ENCODE measurements at places on chromosomes 5 and 9.

- no peak for DNase-seq
These were observed 8.1 kb upstream of the OMD start for GRCh38 chr9:92432350-92432749.

- DNase-seq, result no peak
These were observed 169.8 kb downstream of the DRD1 start for GRCh38 chr5:175274171-175274570.

- DNase-seq, result no peak
These were observed 62.3 kb downstream of the GDNF start for GRCh38 chr5:37777432-37778130.

DNA sequence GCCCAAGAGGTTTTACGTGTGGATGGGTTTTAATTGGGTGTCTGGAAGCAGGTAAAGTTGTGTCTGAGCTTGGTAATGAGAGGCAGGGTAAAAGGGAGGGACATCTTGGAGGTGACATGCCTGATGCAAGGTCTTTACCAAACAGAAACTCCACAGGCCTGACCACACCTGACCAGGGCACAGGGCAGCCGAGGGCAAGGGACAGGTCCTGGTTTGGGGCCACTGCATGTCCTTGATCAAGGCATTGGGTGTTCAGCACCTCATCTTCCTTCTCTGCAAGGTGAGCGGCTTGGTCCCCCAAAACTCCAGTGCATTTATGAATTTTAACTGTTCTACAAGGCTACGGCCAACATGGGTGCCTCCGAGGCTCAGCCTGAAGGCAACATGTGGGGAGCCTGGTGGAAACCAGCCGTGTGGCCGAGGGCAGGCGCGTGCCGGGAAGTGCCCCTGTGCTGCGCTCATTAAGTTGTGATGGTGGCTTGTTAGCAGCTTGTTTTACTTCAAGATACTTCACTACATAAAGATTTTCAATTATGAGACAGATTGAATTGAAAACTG, 30.7 kb upstream of the LPCAT1 start:
- no peak for DNase-seq

- DNase-seq, result no peak
These were observed 333.5 kb upstream of the ACTBL2 start for GRCh38 chr5:57816108-57816507.

GRCh38 chr5:119570910-119571309, 58.4 kb upstream of the FAM170A start:
- no peak for DNase-seq

- no peak for DNase-seq
These were observed 635.9 kb downstream of the TLE1 start for GRCh38 chr9:81053298-81054025.

GRCh38 chr5:67731886-67732285, 483.7 kb upstream of the PIK3R1 start:
- DNase-seq, result no peak

DNA sequence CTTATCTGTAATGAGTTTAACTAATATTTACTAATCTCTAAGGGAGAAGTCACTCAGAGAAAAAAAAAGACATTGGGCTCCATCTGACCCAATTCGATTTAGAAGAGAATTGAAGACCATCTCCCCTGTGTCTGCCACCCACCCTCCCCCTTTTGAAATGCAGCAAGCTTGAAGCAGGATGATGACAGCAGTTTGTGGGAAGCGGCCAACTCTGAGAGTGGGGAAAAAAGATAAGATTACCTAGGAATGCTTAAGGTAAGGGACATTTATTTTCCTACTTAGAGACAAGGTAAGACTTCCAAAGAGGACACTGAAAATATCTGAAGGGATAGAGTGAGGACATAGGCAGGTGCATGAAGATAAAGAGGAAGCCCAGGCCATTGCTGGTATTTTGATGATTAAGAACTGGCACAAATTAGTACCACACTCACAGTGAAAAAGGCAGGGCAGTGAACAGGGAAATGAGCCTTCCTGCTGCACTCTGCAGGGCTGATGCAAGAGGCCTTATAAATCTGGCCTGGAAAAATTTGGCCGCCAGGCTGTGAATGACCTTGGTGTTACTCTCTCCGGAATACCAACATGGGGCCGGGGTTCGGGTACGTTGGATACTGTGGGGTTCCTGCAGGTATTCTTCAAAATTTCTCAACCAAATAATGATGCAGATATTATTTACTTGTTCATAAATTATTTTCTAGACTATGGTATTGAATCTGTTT, 42.3 kb downstream of the HTR1A start:
- DNase-seq, result no peak

DNA sequence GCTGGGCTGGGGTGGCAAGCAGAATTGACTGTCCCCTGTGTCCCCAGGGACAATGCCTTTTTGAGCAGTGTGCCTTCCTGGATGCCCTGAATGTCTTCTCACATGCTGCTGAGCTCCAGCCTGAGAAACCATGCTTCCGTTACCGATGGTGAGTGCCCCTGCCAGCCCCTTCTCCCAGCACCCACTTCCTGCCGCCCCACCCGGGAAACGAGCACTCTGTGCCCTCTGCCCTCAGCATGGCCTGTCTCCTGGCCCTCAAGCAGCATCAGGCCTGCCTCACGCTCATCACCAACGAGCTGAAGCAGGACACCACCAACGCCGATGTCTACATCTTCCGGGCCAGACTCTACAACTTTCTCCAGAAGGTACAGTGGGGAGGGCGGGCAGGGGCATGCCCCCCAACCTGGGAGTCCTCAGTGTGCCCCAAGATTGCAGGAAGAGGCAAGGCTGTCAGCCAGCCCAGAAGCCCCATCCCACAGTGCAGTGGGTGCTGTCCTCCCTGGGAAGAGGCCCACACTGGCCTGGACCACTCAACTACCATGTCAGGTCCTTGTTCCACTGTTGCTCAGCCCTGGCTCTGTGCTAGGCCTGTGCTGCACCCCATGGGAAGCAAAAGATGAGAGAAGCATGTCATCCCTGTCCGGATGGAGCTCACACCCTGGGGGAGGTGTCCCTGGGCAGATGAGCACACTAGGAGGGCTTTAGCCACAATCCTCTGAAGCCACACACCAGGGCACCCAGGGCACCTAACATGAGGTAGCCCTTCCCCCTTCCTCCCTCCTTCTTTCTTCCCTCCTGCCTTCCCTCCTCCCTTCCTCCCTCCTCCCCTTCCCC, 4.4 kb downstream of the TTC16 start:
- DNase-seq, result no peak

- no peak for DNase-seq
These were observed 12.6 kb upstream of the SPARC start for GRCh38 chr5:151699071-151699901.

DNA sequence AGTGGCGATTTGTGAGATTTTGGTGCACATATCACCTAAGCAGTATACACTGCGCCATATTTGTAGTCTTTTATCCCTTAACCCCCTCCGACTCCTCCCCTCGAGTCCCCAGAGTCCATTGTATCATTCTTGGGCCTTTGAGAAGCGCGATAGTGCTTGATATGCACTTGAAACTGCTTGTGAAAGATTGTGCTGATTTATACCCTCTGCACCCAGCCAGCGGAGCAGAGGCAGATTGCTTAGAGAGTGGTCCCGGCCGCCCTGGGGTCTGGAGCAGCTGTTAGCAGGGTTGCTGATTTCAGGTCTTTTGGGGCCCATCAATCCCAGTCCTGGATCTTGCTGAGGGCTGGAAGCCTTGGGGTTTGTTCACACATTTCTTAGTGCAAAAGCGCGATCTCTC, 13.0 kb upstream of the FAM240B start:
- no peak for DNase-seq

DNA sequence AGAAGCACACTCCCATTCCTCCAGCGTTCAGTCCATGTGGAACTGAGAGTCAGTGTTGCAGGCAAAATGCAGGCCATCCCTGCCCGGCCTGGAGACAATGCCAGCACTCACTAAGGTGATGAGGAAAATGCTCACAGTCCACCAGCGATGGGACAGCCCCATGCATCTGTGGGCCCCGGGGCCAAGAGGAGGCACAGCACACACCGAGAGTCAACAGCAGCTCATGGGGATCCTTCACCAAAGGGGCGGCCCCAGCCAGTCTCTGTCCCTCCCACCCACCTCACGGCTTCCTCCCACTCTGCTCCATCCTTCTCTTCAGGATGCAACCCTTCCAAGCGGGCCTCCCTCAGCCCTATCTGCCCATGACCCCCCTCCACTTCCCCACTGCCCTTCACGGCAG, 6.2 kb downstream of the SEMA4D start:
- DNase-seq, result peak; percentile 67
